ENCODE measurements at places on chromosomes 4 and X.

- no peak for DNase-seq
Measured at GRCh38 chr4:170610434-170610833, 520.7 kb upstream of the AADAT start.

GRCh38 chrX:78327370-78328086 lies at the start of gene CYSLTR1:
CYSLTR1 (minus strand) TSS chrX:78327611; CDS start chrX:78273746, 53,865 bp downstream.
- no peak for DNase-seq

GRCh38 chrX:45743081-45743533 lies 542.4 kb upstream of the DIPK2B start:
- no peak for DNase-seq

GRCh38 chrX:68675571-68675970 lies 28.1 kb downstream of the STARD8 start:
- DNase-seq: no peak

DNA sequence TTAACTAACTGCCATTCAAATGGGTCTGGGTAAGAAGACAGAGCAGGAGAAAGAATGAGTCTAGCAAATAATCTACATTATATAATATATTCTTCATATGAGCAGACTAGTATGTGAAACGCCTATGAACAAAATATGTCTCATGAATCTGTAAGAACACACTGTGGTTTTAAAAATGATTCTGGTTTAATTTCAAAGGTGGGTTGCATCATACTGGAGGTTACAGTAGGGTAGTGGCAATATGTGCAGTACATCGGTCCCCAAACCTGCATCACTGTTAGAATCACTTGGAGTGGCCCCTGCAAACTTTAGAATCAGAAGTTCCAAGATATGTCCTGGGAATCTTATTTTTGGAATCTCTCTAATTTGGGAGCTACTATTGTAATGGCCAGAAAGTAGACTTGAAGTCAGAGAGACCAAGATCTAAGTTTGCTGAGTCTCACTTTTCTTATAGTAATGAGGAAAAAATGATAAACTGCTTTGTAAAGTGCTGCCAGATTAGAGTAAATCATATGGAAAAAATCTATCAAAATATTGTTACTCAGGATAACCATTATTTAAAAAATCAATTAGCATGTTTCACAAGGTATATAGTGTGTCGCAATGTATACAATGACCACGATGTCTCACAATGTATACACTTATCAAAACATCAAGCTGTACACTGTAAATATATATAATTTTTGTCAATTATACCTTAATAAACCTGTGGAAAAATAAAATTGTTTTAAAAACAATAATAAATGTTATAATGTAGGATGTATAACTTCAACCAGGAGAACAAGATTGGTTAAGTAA lies 37.9 kb upstream of the ARSJ start:
- DNase-seq: no peak

- no peak for DNase-seq
Measured at GRCh38 chr4:121514443-121514842, 133.6 kb upstream of the QRFPR start.

DNA sequence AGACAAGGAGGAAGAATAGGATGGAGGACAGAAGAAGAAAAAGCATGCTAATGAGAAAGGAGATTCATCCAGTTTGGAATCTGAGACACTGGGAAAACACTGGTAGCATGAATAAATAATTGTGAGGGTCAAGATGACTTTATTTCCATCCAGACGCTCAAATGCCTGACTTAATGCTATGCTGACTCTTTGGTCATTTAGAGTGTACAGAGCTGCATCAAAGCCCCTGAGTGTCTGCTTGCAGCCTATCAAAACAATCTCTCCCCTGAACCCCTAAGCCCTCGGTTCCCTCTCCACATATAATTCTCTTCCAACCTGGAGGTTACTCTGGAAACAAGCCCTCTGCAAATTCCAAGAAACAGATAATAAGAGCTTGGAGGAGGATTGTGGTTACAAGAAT lies 208.8 kb downstream of the MAGEB17 start:
- DNase-seq: no peak

DNA sequence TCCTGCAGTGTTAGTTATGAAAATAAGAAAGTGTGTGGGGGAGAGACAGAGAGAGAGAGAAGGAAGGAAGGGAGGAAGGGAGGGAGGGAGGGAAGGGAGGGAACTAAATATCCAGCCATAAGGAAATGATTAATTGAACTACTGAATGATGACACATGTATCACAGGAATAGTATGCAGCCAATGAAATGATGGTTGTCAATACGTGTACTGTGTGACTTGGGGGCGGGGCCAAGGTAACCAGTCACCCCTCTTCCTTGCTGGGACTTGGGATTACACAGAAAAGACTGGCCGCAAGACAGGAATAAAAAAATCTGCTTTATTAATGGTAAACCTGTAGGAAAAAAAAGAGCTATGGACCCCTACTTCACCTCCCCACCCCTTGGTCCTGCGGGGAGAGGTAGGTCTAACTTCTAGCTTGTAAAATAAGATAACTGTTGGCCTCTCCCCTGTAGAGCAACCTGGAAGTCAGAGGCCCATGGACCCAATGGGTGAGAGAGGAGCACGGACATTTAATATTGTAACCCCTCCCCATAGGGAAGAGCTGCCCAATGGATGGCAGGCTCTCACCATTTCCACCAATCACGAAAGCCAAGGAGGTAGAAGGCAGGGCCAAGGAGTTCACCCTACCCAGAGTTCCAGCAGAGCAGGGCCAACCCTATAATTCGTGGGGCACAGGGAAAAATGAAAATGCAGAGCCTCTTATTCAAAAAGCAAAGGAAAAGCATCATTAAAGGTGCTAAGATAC lies 7.4 kb downstream of the PPP2R2C start:
- no peak for DNase-seq

DNA sequence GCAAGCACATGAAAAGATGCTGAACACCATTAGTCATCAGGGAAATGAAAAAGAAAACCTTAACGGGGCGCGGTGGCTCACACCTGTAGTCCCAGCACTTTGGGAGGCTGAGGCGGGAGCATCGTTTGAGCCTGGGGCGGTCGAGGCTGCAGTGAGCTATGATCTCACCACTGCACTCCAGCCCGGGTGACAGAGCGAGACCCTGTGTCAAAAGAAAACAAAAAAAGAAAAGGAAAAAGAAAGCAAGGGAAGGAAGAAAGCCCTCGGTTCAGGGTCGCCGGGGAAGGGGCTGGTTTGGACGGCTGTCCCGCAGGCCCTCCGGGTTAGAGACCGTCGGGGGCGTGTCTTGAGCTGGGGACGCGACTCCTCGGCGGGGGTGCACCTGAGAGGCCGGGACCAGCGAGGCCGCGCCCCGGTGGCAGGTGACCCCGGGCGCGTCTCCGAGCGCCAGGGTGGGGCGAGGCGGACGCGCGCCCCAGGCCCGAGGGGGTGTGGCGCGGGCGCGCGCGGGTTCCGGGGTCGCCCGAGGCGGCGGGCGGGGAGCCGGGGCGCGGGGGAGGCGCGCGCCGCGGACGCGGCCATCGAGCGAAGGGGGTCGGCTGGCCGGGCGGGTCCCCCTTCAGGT lies 478 bp upstream of the PLXNA3 start:
- DNase-seq: no peak

GRCh38 chr4:95409750-95410149 lies 139.0 kb downstream of the UNC5C start:
- no peak for DNase-seq

DNA sequence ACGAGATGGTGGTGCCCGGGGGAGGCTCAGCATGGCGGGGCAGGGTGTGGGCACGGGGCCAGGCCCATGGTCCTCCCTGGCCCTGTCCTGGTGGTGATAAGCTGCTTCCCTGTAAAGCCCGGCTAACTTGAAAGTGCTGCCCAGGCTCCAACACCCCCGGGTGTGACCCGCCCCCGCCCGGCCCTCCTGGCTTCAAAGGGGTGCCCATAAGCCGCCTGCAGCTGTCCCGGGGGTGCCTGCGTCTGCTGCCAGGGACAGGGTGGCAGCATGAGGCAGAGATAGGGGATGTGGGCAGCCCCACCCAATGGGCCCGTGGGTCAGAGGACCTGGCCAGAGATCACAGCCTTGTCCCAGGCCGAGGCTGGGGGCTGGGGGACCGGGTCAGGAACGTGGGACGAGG lies 18.1 kb downstream of the FGFRL1 start:
- no peak for DNase-seq

- no peak for DNase-seq
Measured at GRCh38 chr4:57048590-57049304, 61.4 kb downstream of the IGFBP7 start.

GRCh38 chrX:111483135-111483534 lies 28.3 kb upstream of the SERTM2 start:
- DNase-seq: no peak

DNA sequence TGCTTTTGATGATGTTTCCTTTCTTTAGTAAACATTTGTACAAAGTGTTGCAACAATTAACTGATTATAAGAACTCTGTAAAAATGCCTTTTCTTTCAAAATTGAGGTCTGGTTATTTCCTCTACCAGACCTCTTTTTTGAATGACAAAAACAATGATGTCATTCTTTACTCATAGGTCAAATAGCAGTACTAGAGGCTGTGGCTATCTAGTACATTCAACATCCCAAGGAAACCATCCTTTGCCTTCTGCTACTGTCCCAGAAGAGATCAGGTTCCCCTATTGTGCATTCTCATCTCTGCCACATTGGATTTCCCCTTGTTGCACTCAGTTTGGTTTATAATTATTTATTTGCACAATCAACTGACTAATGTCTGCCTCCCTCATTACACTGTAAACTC lies 19.1 kb upstream of the MAD2L1 start:
- DNase-seq: no peak

GRCh38 chr4:102388611-102389010 lies 43.3 kb upstream of the SLC39A8 start:
- no peak for DNase-seq

- DNase-seq: no peak
Measured at GRCh38 chr4:81195475-81195874, 19.5 kb downstream of the PRKG2 start.

All from stimulated activated CD8-positive, alpha-beta memory T cell treated with anti-CD3 and anti-CD28 coated beads, Interleukin-15, amount 100 ng/mL, for 4 hours (primary cell).